ENCODE measurements at places on chromosomes 1 and 21. TPM values are rescaled to one million over a fixed set of nuclear protein-coding genes. Genes with fewer than 3 reads are reported as not detected.

DNA sequence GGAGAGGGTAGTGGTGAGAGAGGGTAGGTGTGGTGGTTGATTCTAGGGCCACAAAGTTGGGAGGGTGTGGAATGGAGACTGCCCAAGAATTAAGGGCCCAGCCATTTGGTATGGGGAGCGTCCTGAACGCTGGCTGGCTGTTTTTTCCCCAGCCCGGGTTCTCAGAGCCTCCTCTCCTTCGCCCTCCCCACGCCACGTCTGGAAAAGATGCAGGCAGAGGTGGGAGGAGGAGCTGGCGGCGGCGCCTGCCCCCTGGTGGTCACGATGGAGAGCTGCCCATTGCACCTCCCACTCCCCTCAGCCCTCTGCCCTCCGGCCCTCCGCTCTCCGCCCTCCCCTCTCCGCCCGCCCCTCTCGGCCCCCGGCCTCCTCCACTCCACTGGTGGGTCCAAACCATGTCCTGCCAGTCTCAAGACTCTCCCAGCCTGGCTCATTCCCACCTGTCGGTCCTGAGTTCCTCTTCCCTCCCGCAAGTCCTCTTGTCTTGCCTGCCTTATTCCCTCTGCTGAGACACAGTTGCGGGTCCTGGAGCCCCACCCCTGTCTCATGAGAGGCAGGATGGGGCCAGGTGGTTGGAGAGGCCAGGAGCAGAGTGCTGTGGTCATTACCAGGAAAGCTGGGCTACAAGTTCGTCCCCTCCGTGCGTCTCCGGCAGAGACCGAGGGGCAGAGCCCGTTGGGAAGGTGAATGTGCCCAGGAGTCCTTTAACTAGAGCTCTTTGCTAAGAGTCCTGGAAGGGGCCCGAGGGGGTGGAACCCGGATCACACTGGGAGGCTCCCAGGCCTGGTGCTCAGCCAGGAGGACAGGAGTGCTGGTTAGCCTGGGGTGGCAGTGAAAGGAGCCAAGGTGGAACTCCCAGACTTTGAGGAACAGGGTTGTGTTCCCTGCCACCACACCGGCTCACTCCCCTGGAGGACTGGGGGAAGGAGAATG, 22.6 kb downstream of the ETNK2 start:
- DNase-seq = peak; percentile 77

DNA sequence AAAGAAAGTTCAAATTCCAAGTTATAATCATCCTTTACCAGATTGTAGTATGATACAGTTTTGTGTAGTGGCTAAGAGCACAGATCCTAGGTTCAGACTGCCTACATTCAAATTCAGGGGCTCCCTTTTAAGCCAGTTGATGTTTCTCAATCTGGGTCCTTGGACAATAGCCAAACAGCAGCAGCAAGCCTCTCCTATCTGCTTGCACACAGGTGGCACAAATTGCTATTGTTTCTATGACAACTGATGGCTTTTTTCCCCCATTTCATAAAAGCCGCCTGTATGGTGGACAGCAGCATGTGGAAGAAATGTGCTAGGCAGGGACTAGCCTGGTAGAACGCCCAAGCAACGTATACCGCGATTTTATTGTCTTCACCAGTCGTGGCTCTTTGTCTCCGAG, 76.5 kb downstream of the S1PR1 start:
- no peak for DNase-seq

GRCh38 chr1:111876631-111877030, 112.8 kb downstream of the KCND3 start:
- no peak for DNase-seq

Gene AADACL3
- not detected for polyA plus RNA-seq

All from heart left ventricle (tissue), 16 donors.